ENCODE measurements at places on chromosomes 1 and 21.

- DNase-seq = peak; percentile 58
Observed at GRCh38 chr1:155967341-155968050, 10.9 kb downstream of the ARHGEF2 start.

DNA sequence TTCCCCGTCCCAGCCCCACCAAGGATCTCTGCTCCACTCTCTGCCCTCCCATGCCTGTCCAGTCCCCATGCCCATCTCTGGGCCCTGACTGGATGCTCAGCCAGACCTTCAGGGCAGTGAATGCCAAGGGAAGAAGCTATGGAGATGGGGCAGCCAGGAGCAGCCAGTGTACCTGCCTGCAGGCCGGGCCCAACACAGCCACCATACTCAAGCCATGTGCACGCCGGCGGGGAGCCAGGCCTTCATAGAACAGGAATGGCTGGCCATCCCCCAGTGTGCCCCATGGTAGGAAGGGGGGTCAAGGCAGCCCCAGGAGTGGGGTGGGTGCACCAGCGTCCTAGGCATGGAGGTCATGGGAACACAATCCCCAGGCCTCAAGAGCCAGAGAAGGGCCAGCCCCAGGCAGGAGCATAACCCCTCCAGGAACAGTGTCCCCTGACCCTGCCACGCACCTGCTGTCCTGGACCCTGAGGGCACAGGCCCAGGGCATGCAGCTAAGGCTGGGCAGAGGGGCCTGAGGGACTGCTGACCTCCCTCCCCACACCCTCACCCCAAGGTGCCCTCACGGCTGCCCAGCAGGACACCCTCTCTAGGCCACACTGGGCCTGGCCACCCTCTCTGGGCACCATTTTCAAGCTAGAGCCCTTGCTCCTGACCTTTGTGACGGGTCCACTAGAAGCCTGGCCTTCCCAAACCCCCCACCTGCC is 20.3 kb upstream of the ARF1 start:
- DNase-seq = no peak

DNA sequence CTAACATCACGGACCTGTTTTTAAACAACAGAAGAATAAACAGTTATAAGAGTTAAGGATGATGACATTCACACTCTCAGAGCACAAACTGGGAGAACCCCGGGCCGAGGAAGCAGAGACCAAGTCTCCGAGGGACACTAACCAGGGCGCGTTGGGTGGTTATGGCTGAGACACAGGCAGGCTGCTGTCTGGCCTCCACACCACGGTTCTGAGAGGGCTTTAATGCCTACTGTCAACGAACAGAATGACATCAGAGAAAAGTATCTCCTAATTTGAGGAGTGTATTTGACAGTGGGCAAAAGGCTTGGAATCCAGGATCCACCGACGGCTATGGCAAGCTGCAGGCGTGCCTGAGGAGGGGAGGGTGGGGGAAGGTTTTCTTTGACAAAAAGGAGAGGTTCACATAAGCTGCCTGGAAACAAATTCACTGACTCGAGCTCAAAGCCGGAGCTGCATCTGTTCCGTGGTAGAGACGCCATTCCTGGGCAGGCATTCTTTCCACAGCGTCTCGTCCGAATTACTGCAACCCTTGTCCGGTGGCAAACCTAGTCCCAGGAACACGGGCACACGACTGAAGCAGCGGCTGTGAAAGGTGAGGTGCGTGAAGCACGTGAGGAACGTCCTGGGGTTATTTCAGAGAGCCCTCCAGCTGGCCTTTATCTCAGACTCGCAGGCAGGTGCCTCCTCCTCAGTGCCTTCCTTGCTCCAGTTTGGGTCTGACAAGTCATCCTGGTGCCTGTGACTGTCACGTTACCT is 9.4 kb downstream of the POFUT2 start:
- DNase-seq = no peak

DNA sequence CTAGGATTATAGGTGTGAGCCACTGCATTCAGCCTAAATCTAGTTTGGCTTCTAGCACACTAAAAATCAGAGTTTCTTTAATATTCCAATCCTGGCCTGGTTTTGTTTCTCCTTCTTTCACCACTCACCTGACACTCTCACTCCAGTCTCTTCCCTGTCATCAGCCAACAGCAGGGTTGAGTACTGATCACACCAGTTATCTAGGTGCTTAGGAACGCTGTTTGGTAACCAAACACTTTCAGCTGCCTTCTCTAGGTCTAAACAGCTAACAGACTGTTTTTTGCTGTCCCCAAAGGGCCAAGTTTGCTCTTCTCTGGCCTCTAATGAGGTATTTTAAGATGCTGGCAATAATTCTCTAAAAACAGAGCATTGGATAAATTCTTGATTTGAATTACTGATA is 17.7 kb upstream of the FRRS1 start:
- no peak for DNase-seq

GRCh38 chr21:31294691-31295090 is 49.4 kb downstream of the TIAM1 start:
- DNase-seq = no peak

- DNase-seq = no peak
Observed at GRCh38 chr1:11100149-11100493, 452 bp upstream of the EXOSC10 start.

- no peak for DNase-seq
Observed at GRCh38 chr1:30929135-30929889, 20.8 kb upstream of the SDC3 start.

DNA sequence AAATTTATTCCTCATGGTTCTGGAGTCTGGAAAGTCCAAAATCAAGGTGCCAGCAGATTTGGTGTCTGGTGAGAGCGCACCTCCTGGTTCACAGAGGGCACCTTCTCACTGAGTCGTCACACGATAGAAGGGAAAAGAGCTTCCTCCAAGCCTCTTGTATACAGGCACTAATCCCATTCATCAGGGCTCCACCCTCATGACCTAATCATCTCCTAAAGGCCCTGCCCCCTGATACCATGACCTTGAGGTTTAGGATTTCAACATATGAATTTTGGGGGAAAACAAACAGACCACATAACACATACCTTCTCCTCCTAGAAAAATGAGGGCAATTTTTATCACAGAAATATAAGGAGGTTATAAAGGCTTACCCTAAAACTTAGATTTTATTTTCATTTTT is 88.0 kb upstream of the NFIA start:
- DNase-seq = no peak

GRCh38 chr21:26041431-26042180 is 129.0 kb downstream of the APP start:
- no peak for DNase-seq

- DNase-seq = no peak
Observed at GRCh38 chr1:174982971-174983689, 16.6 kb upstream of the CACYBP start.

DNA sequence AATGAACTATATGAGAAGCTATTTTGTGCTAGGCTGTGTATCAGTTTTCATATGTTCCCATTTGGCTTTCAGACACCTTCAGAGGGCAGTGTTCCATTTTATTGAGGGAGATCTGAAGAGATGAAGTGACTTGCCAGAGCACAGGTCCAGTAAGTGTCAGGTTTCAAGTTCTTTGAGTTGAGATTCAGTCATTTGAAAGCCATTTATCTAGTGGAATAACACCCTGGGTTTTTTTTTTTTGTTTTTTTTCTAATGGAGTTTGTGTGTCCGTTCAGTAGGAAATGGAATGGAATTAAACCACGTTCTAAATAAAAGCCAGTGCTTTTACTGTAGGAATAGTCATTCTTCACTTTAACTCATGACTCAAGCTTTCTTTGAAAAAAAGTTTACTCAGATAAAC is 652.9 kb upstream of the USP24 start:
- no peak for DNase-seq

Data from right kidney (tissue), 9 donors.